ENCODE measurements at places on chromosomes 6 and 20.

DNA sequence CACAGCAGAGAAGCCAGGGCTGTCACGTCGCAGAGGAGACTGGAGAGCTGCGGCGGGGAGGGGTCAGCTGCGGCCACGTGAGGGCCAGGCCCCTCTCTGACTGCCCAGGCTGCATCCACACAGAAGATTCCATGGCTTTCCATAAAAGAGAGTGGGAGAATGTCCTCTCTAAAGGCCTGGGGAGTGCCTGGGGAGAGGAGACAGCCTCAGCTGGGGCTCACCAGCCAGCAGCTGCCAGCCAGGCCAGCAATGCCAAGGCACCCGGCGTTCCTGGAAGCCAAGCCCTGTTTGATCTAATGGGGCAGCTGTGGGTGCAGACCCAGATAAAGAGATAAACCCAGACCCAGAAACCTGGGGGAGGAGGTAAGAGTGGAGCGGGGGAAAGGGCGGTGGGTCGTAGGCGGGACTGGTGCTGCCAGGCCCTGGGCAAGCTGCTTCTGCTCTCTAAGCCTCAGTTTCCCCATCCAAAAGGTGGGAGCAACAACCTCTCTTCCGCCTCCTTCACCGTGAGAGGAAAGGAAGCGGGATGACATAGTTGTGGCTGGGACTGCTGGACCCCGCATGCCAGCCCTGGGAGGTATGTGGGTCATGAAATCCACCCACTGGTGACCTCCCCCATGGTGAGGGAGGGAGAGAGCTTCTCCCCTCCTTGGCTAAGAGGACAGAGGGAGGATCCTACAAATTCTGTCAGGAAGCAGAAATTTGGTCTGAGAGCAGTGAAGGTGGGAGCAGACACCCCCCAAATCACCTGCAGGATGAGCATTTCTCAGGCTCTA, 3.1 kb upstream of the OSBPL2 start:
- peaks cover 33% of the 10 kb centered on the region for H3K4me1 ChIP-seq
- no peaks in the 10 kb centered on the region for H3K36me3 ChIP-seq
- peak overlapping the region; percentile 87 for H3K27ac ChIP-seq
- H3K27me3 ChIP-seq = no peaks in the 10 kb centered on the region
- H3K4me3 ChIP-seq = peak overlapping the region; percentile 24

DNA sequence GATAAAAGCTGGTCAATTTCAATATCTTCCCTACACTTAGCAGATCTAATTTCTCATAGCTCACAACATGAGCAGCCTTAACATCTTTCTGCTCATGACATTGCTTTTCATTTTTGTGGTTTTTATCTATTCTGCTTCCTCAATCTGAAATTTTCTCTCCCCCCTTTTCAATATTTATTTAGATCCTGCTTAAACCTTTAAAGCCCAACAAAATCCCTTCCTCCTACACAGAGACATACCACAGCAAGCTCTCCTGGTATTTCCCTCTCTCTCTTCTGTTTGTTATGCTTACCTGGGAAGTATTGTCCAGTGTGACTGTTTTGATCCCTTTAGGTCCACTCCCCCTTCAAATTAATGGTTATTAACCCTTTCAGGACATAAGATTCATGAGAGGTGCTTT, 582.5 kb downstream of the RFPL4B start:
- no peak overlapping the region for H3K4me3 ChIP-seq
- H3K4me1 ChIP-seq = no peaks in the 10 kb centered on the region
- no peak for DNase-seq
- no peaks in the 10 kb centered on the region for H3K27me3 ChIP-seq

DNA sequence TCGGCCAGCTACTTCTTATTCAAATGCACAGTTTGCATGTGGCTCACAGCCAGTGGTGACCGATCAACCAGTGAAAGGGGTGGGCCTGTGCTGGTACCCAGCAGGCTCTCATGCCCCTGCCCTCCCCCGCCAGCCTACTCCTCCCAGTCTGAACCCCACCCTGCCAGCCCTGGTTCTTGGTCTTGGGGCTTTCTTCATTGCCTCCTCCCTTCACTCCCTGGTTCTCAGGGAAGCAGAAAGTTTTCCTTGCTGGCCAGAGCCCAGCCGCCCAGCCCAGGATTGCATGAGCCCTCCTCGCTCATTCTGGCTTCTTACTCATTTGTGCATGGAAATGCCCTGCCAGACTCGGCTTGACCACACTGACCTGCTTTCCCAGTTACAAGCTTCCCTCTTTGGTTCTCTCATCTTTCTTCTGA, 40.8 kb downstream of the KCNK17 start:
- no peaks in the 10 kb centered on the region for H3K27me3 ChIP-seq
- H3K36me3 ChIP-seq = no peaks in the 10 kb centered on the region
- no peak overlapping the region for H3K27ac ChIP-seq
- no peaks in the 10 kb centered on the region for H3K4me1 ChIP-seq
- no peak for DNase-seq
- H3K4me3 ChIP-seq = no peak overlapping the region

GRCh38 chr6:134182528-134182927, 130.1 kb upstream of the SLC2A12 start:
- H3K27ac ChIP-seq = no peak overlapping the region
- no peak overlapping the region for H3K4me3 ChIP-seq
- no peak for DNase-seq
- H3K36me3 ChIP-seq = no peaks in the 10 kb centered on the region

DNA sequence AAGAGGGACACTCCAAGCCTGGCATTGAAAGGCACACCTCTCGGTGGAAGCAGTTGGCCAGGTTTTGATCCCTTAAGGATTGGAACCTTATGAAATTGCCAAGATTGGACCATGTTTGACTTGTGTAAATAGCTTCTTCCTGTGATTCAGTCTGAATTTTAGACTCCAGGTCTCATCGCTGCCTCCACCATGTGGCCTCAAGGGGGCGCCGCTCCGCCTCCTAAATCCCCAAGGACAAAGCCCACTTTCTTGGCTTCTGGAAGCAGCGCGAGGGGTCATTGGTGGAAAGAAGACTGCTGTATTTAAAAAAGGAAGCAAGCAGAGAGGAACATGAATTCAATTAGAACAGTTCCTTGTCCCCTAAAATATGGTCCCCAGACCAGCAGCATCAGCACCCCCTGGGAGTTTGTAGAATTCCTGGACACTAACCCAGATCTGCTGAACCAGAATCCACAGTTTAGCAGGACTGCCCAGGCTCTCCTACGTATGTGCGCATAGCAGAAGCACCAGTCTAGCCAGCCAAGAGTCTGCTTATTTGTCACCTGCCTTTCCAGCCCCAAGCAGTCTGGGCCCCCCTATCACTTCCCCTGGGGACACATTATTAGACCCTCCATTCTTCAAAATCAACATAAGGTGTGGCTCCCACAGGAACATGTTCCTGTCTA, 108.5 kb downstream of the LY86 start:
- peak; percentile 56 for DNase-seq
- H3K27ac ChIP-seq = peak overlapping the region; percentile 31
- H3K27me3 ChIP-seq = no peaks in the 10 kb centered on the region
- peaks cover 21% of the 10 kb centered on the region for H3K4me1 ChIP-seq
- no peak overlapping the region for H3K4me3 ChIP-seq
- no peaks in the 10 kb centered on the region for H3K36me3 ChIP-seq

GRCh38 chr20:17809362-17810061, 109.7 kb downstream of the BANF2 start:
- H3K4me3 ChIP-seq = no peak overlapping the region
- H3K4me1 ChIP-seq = peaks cover 41% of the 10 kb centered on the region
- DNase-seq = no peak
- no peaks in the 10 kb centered on the region for H3K27me3 ChIP-seq
- no peaks in the 10 kb centered on the region for H3K36me3 ChIP-seq

DNA sequence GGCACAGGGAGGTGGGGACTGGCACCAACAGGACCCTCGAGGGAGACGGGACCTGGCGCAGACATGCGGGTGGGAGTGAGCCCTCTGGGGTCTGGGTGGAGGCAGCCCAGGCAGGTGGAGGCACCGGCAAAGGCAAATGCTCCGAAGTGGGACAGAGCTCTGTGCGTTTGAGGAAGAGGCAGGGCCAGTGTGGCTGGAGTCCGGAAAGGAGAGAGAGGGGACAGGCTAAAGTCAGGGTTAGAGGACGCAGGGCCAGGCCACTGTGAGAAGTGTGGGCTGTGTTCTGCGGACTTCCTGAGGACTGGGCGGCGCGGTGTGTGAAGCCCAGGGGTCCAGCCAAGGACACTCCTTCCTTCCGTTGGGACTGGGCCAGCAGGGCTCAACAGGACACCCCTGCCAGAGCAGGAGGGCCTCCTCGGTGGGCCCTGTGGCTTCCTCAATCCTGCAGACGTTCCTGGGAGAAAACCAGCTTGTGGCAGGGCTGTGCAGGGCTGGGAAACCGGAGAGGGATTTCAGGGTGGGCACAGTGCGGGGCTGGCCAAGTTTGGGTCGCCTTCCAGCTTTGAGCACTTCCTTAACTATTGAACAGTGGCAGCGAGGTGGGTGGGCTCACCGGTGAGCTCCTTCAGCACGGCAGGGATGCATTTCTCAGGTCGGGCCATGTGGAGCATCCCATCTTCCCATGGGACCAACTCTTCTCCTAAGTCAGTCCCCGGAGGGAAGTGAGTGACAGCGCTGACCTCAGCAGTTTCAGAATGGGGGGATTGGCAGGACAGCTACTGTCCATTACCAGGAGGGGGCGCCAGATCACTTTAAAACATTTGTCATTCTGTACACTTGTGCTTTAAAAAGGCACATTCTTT, 22.5 kb downstream of the MOCS3 start:
- no peak overlapping the region for H3K27ac ChIP-seq
- no peaks in the 10 kb centered on the region for H3K36me3 ChIP-seq
- peaks cover 10% of the 10 kb centered on the region for H3K4me1 ChIP-seq
- H3K4me3 ChIP-seq = peak overlapping the region; percentile 10

- H3K27me3 ChIP-seq = no peaks in the 10 kb centered on the region
- DNase-seq = no peak
- peaks cover 13% of the 10 kb centered on the region for H3K4me1 ChIP-seq
- H3K4me3 ChIP-seq = no peak overlapping the region
- no peak overlapping the region for H3K27ac ChIP-seq
- H3K36me3 ChIP-seq = no peaks in the 10 kb centered on the region
Observed at GRCh38 chr6:69580706-69581105, 216.1 kb downstream of the LMBRD1 start.

DNA sequence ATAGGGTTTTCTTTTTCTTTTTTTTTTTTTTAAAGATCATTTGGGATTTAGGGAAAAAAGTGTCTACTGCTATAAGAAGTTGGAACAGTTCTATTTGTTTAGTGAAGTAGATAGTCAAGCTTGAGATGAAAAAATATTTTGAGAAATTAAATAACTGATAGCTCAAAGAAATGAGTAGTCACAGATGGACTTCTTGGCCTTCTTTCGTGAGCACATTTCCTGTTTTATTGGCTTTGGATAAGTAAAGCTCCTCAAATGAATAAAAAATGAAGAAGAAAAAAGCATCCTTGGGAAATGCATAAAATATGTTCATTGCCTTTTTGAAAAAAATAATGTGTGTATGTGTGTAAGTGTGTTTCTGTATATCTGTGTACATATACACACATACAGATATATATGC, 515.9 kb downstream of the GRIK2 start:
- H3K27ac ChIP-seq = no peak overlapping the region
- no peak overlapping the region for H3K4me3 ChIP-seq
- H3K36me3 ChIP-seq = no peaks in the 10 kb centered on the region
- H3K27me3 ChIP-seq = no peaks in the 10 kb centered on the region

- peaks cover 2% of the 10 kb centered on the region for H3K36me3 ChIP-seq
- no peaks in the 10 kb centered on the region for H3K27me3 ChIP-seq
- peak overlapping the region; percentile 99 for H3K27ac ChIP-seq
- H3K4me3 ChIP-seq = peak overlapping the region; percentile 83
- DNase-seq = peak; percentile 80
Observed at GRCh38 chr6:144286503-144287393, 1.6 kb downstream of the UTRN start.

DNA sequence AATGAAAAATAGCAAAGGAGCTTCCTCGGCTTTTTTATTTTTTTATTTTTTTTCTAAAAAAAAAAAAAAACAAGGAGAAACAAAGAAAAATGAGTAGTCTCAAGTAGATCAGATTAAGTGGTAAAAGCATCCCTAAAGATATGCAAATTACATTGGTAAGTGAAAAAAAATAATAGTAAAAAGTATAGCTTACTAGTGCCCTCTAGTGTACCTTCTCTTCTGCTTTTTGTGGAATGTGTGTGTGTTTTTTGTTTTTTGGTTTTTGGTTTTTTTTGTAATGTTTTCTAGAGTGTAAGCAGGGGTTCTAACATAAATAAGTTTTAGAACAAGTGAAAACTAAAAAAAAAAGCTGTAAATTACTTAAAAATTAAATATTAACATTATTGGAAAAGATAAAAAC, 1062.0 kb downstream of the HACE1 start:
- H3K36me3 ChIP-seq = no peaks in the 10 kb centered on the region
- no peak for DNase-seq
- no peaks in the 10 kb centered on the region for H3K27me3 ChIP-seq
- H3K27ac ChIP-seq = no peak overlapping the region
- H3K4me1 ChIP-seq = no peaks in the 10 kb centered on the region

- peaks cover 4% of the 10 kb centered on the region for H3K4me1 ChIP-seq
- no peak for DNase-seq
- no peak overlapping the region for H3K27ac ChIP-seq
- no peak overlapping the region for H3K4me3 ChIP-seq
- H3K36me3 ChIP-seq = no peaks in the 10 kb centered on the region
Observed at GRCh38 chr6:24936641-24937317, 1.0 kb upstream of the RIPOR2 start.

DNA sequence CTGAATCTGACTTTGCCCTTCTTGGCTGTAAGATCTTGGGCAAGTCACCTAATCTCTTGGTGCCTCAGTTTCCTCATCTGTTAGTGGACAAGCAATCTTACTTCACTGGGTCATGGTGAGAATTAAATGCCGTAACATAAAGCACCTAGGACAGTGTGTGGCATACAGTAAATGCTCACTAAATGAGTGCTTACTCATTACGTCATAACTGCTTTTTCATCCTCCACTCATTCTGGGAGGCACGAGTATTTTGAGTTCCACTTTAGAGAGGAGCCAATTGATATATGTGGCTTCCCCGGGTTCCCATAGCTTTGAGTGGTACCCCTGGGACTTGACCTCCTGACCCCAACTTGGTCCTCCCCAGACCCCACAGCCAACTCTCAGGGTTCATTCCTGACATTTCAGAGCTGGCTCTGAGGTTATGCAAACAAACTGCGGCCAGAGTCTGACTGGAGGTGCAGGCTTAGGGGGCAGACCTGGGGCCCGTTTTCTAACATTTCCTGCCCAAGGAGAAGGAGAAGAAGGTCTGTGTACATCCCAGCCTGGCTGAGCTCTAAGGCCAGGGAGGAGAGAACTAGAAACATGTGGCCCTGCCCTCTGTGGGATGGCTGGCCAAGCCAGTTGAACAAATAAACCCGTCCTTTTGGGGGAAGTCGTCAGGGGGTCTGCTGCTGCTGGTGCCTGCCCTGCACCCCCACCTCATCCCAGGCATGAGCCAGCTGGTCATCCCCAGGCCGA, 5.8 kb downstream of the ANGPT4 start:
- no peak for DNase-seq
- no peaks in the 10 kb centered on the region for H3K4me1 ChIP-seq
- no peaks in the 10 kb centered on the region for H3K36me3 ChIP-seq
- H3K27ac ChIP-seq = no peak overlapping the region
- no peak overlapping the region for H3K4me3 ChIP-seq

GRCh38 chr6:123321020-123321419, 315.7 kb downstream of the TRDN start:
- no peaks in the 10 kb centered on the region for H3K36me3 ChIP-seq
- H3K27me3 ChIP-seq = no peaks in the 10 kb centered on the region
- H3K4me3 ChIP-seq = no peak overlapping the region
- H3K27ac ChIP-seq = no peak overlapping the region
- no peaks in the 10 kb centered on the region for H3K4me1 ChIP-seq

- DNase-seq = no peak
- no peak overlapping the region for H3K27ac ChIP-seq
- no peaks in the 10 kb centered on the region for H3K4me1 ChIP-seq
- H3K36me3 ChIP-seq = no peaks in the 10 kb centered on the region
- no peaks in the 10 kb centered on the region for H3K27me3 ChIP-seq
- H3K4me3 ChIP-seq = no peak overlapping the region
Observed at GRCh38 chr6:80411486-80411885, 305.0 kb downstream of the BCKDHB start.
